ENCODE measurements at places on chromosomes 12 and 14.

DNA sequence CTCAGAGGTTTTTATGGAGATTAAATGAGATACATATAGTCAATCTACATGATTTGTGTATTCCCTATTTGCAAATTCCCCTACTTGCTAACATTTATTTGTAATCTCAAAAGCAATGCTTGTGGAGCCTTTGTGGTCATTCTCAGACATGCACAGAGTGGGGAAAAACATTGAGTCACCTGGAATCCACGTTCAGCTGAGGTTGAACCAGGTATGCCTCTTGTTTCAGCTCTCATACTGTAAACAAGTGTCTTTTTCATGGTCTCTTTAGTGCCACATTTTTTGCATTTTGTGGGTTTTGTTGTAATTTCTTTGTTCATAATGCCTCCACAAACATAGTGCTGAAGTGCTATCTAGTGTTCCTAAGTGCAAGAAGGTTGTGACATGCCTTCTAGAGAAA is 181.9 kb downstream of the BCAT1 start:
- DNase-seq, result no peak

DNA sequence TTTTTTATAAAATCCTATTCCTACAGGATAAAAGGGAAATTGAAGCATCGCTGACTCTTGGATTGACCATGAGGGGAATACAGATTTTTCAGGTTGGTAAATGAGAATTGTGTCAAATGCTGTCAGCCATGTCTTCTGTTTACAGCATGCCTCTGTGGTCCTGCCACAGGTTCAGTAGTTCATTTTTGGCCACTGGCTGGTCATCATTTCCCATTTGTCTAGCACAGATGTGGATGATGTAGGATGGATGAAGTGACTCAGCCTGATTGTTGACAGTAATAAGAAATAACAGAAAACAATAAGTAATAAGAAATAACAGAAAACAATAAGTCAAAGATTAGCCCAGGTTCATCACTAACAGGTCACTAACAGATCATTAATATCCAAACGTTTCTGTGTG is 59.8 kb downstream of the FRMD6 start:
- DNase-seq, result no peak

- DNase-seq, result no peak
Observed at GRCh38 chr12:63220921-63221320, 69.9 kb upstream of the AVPR1A start.

DNA sequence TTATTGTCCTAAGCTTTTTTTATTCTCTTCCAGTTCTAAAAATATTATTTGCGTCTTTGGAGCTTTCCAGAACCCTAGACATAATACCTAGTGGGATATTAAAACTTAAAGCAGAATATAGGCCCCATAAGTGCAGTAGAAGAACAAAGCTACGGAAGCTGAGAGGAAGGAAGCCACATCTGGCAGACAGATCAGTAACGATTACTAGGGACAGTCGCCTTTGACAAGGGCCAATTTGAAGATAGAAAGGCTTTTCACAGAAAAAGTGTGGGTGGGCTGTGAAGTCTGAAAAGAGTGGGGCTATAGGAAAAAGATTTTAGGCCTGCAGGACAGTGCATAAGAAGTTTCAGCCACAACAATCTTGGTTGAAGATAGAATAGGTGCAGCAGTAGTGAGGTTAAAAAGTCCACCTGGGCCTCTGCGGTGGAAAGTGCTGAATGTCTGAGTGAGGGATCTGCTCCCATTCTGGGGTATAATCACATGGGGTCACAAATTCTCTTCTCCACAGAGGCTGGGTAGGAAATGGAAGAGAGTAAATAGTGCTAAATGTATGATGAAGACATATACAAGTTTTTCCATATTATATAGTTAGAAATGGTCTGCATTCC is 114.5 kb downstream of the CMAS start:
- no peak for DNase-seq

GRCh38 chr12:94930216-94930654 is 73.3 kb downstream of the NDUFA12 start:
- DNase-seq, result no peak

DNA sequence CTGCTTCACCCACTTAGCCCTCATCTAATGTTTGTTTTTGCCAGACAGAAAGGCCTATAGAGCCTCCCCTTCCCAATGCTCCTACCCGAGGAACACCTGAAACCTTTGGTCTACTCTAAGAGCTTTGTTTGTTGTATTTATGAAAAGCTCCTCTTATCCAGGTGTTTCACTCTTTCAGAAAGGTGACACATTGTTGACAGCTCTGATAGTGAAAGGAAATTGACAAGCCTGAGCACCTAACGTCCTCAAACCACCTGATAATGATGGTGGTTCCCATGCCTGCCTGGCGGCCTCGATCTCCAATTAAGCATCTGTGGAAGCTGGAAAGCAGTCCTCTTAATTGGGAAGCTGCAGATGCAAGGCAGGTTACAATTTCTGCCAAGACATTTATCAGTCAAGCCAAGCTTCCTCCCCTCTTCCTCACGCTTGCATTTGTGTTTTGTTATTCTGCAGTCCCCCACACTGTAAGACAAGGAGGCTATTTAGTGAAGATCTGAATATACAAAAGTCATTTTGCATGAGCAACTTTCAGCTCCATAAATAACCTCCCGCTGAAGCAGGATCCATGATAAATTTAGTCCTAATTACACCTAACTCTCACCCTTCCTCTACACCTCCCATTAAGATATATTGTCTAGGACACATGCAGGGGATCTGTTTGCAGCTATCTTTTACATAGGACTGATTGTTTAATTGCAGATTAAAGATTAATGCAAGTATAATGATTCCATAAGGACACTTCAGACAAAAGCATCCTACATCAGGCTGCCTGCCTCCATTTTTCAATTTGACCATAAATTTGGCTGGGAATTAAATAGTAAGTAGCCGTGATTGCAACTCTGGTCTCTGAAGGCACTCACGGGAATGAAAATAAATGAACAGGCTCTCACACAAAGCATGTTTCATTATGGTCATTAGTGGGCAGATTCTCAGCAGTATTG is 288.6 kb downstream of the PDZRN4 start:
- no peak for DNase-seq

DNA sequence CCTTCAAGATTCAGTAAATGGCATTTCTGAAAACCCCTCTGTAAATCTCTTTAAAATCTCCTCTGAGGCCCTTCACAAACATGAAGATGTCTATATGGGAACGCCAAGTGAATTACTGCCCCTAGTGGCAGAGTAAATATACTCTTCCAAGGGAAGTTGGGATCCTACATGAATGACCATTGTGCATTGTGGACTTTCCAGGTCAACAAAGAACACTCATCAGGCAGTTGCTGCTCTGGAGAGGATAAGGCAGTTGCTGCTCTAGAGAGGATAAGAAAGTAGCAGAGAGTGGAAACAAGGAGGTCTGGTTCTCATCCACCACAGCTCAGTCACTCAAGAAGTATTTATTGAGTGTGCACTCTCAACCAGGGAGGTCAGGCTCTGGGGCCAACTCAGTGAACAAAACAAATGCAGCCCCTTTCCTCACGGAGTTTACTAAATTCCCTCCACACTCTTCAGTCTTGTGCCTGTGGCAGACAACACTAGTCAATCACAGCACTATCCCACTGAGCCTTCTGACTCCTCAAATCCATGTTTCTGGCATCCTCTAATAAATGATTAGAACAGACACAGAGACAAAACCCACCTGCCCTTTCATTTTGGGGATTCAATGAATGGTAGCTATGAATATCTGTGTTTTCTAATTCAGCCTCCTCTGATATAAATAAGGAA is 52.9 kb downstream of the SVOP start:
- peak; percentile 16 for DNase-seq
